Glutamatergic neuron (in vitro differentiated cells): ENCODE measurements at places on chromosomes 1 and 21.
A peak's percentile ranks its signal among the peaks of the same experiment; 100 is the strongest.

GRCh38 chr21:27359141-27359540, 392.3 kb upstream of the ADAMTS5 start:
- DNase-seq: no peak

GRCh38 chr1:117093870-117094621, 27.5 kb downstream of the TRIM45 start:
- no peak for DNase-seq

DNA sequence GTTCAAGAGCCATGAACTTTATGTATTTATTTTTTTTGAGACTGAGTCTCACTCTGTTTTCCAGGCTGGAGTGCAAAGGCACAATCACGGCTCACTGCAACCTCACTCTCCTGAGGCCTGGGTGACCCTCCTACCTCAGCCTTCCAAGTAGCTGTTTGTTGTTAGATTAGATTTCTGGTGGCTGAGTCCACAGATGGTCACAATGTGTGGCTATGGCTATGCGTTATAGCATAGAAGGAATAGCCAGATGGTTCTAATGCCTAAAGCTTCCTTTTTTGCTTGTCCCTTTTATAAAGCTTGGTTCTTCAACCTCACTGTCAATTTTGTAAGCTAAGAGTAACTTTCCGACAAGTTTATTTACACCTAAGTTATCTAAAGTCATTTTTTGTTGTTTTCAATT, 62.3 kb upstream of the FMN2 start:
- peak; percentile 28 for DNase-seq

DNA sequence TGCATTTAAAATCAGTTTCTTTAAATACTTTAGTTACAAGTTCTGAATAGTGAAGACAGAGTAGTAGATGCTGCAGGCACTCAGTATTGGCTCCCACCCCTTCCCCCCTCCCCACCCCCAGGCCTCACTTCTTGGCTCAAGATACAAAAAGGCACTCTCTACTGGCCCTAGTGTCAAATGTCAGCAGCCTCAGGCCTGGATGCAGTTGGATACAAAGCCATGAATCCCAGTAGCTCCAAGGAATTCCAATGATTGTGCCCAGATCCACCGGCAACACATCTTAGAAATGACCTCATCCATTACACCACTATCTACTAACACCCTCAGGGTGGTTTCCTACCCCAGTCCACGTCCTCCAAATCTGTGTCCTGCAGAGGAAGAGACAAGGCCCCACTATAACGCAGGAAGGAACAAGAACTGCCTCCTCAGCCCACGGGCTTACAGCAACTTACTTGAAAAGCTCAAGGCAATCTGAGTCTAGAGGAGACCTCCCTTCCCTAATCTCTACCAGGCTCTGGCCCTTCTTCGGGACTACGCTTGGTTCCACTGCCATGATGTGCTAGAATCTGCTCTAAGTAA, 17.6 kb downstream of the ACADM start:
- DNase-seq: no peak

- no peak for DNase-seq
Measured at GRCh38 chr1:21042929-21043605, 133.6 kb downstream of the EIF4G3 start.

DNA sequence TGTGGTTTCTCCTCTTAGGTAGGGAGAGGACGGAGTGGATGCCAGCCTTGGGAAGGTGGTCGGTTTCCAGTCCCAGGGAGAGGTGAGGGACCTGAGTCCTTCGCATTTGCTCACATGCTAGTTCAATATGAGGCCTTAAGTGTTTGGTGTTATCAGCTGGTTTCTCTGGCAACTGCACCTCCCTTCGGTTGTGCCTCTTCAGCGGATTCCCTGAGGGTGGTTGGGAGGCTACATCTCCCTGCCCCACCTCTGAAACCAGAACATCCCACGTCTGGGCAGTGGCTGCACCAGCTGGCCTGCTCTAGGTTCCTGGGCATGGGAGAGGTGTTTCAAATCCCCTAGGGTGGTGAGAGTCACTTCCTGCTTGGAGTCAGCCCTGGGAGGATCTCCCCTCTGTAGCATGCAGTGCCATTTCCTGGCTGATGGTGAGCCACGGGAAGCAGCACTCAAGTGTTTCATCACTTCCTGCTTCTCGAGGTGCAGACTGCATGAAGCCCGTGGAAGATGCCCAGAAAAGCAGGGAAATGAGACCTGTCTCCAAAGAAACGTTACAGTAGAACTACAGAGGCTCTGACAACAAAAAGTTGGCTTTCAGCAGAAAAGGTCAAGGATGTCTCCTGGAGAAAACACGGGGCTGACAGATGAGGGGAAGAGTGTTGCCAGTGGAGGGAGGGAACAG, 4.5 kb downstream of the TMEM125 start:
- DNase-seq: no peak

- peak; percentile 54 for DNase-seq
Measured at GRCh38 chr1:24643363-24644099, 429 bp downstream of the SRRM1 start.

GRCh38 chr1:175267716-175268416, 75.3 kb upstream of the KIAA0040 start:
- peak; percentile 34 for DNase-seq

GRCh38 chr1:212466898-212467650, 34.4 kb downstream of the NENF start:
- no peak for DNase-seq

- no peak for DNase-seq
Measured at GRCh38 chr1:29094433-29094832, 29.3 kb downstream of the TMEM200B start.

DNA sequence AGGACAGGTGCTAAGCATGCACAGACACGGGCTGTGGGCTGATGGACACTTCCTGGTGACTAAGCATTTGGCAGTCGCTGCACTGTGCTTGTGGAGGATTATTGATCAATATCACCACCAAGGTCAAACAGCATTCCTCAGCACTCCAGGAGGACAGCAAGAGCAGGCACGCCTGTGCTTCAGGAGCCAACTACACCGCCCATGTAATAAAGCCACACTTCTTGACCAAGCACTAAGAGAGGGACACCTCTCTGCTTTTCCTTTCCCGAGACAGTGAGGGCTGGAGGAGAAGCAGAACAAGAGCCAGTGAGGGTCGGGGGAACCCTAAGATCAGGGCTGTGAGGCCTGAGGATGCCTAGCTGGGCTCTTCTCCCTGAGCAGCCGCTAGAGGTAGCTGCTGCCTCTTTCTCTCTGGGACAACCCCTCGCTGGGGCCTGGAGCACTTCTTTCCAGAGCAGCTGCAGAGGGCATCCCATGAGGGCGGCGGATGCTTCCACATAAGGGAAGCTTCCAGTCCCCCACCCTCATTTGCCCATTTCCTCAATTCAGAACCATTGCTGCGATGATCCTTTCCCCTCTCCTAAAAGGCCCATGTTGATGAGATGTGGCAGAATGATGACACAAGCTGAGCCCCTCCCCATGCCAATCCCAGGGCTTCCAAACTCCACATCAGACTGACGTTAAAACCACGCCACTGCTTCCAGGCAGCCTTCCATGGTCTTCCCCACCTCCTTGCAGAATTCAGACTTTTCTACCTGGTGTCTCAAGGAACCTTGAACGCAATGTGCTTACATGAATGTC, 19.1 kb downstream of the RAB7B start:
- DNase-seq: peak; percentile 74

DNA sequence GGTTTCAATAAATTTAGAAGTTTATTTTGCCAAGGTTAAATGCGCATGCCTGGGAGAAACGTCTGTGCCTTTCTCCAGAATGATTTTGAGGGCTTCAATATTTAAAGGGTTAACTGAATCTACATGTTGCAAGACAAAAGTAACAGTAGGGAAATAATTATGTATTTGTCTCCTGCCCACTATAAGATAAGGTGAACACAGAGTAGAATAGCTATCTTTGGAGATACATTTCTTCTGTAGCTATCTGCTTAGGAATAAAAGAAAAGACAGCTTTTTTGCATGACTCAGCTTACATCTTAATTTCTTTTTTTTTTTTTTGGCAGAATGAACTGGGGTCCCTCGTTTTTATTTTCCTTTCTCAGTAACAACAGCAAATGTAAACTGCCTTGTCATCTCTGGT, 1351.6 kb downstream of the AMY1C start:
- no peak for DNase-seq
